ENCODE measurements at places on chromosomes 2 and 18.

GRCh38 chr2:240136671-240137292, 677 bp upstream of the COPS9 start:
- DNase-seq = peak; percentile 12

DNA sequence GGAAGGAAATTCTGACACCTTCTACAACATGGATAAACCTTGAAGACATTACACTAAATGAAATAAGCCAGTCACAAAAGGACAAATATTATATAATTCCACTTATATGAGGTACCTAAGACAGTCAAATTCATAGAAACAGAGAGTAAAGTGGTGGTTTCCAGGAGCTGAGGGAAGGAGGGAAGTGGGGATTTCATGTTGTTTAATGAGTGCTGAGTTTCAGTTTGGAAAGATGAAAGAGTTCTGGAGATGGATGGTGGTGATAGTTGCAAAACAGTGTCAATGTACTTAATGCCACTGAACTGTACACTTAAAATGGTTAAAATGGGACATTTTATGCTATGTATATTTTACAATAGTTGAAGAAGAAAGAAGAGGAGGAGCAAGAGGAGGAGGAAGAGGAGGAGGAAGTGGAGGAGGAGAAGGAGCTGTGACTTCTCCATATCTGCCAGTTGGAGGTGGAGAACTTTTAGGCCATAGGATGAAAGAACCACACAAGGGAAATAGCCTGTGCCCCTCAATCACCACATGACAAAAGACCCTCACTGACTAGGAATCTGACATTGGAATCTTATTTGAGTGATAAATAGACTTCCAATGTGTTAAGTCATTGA, 55.3 kb upstream of the LGALSL start:
- DNase-seq = no peak

- DNase-seq = no peak
Observed at GRCh38 chr18:76619621-76620315, 124.7 kb upstream of the ZNF516 start.

DNA sequence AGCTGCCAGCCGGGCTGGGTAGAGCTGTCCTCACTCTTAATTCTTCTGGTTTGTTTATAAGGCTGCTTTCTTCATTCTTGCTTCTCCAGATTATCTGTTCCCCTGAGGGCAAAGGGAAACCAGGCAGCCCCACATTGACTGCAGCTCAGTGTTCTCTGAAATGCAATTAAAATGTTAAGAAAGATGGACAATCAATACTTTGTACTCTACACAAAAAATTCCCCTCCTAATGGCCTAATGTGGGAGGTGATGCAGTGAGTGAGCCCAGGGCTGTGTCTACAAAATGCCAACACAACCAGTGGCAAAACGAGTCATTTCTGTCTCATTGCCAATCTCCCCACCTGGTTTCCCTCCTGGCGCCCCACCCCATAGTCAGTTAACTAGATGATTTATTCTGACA, 541.7 kb upstream of the RAB6C start:
- DNase-seq = no peak

GRCh38 chr2:189440947-189441708, at the start of gene WDR75:
TSS of gene WDR75 (plus strand) at chr2:189441474. CDS start at chr2:189441493, 19 bp downstream.
- DNase-seq = peak; percentile 92

GRCh38 chr2:231464576-231465540, 574 bp upstream of the NCL start:
- peak; percentile 98 for DNase-seq

DNA sequence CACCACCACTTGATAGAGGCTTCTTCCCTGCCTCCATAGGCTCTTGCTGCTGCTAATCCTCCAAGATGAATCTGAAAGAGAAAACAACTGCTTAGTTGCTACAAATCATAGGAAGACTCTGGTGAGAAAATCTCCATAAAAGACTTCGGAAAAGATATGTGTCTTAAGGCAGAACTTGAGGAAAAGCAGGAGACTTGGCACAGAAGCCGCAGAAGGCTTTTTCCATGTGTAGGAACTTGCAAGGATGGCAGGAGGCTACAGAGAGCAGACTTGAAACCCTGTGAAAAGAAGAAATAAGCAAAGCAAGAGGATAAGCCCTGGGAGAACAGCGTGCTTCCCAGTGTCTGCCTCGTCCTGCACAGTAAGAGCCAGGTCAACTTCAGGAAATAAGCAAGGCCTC, 128.2 kb upstream of the NDUFV2 start:
- DNase-seq = no peak
